Activated naive CD4-positive, alpha-beta T cell treated with anti-CD3 and anti-CD28 coated beads, Interleukin-2, amount 10 ng/mL, durations not matched to agents 5 hours and 36 hours (primary cell): ENCODE measurements at places on chromosomes 3 and 15. TPM values are rescaled to one million over a fixed set of nuclear protein-coding genes. Genes with fewer than 3 reads are reported as not detected.

LNP1 gene
- 1.1 TPM for total RNA-seq

RAF1 gene
- 80.7 TPM for total RNA-seq

GPR87 gene
- total RNA-seq = not detected

TICRR gene
- 16.1 TPM for total RNA-seq
